Activated CD4-positive, alpha-beta T cell treated with anti-CD3 and anti-CD28 coated beads, Interleukin-2, Interleukin-6, amounts not matched to agents 100 ng/mL and 50 ng/mL, durations not matched to agents 16 hours and 8 hours (primary cell): ENCODE measurements at places on chromosomes 6 and 20.

DNA sequence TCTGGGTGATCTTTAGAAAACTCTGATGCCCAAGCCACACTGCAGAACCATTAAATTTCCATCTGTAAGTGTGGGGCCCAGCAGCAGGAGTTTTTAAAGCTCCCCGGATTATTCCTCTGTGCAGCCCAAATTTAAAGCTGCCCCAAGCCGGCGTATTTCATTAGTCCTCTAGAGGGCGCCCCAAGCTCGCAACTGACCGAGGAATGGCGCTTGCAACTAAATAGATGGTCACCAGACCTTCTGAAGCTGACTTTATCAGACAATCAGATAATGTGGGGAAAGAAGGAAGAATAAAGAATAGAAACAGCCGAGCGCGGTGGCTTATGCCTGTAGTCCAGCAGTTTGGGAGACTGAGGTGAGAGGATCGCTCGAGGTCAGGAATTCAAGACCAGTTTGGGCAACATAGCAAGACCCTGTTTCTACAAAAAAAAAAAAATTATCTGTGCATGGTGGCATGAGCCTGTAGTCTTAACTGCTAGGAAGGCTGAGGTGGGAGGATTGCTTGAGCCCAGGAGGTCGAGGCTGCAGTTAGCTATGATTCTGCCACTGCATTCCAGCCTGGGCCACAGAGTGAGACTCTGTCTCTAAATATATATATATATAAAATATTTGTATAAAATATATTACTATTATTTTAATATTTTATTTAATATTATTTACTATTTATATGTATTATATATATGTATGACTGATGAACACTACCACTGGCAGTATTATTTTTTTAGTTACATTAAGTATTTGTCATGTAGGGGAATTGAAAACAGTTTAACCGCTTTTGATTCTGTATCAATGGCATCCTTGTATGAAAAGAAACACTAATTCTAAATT lies 56.0 kb downstream of the OTOR start:
- peak; percentile 64 for DNase-seq

GRCh38 chr6:41186031-41186562 lies 14.9 kb downstream of the TREML2 start:
- no peak for DNase-seq

DNA sequence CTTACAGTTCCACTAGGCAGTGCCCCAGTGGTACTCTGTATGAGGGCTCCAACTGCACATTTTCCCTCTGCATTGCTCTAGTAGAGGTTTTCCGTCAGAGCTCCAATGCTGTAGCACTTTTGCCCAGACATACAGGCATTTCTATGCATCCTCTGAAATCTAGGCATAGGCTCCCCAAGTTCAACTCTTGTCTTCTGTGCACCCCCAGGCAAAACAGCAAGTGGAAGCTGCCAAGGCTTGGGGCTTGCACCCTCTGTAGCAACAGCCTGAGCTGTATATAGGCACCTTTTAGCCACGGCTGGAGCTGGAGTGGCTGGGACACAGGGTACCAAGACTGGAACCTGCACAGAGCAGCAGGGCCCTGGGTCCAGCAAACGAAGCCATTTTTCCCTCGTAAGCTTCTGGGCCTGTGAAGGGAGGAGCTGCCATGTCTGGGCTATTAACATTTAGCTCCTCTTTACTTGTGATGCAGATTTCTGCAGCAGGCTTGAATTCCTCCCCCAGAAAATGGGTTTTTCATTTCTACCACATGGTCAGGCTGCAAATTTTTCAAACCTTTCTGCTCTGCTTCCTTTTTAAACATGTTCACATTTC lies 596.2 kb upstream of the ADGRB3 start:
- DNase-seq = no peak

- DNase-seq = no peak
Observed at GRCh38 chr6:148415511-148416260, 73.0 kb downstream of the SASH1 start.

DNA sequence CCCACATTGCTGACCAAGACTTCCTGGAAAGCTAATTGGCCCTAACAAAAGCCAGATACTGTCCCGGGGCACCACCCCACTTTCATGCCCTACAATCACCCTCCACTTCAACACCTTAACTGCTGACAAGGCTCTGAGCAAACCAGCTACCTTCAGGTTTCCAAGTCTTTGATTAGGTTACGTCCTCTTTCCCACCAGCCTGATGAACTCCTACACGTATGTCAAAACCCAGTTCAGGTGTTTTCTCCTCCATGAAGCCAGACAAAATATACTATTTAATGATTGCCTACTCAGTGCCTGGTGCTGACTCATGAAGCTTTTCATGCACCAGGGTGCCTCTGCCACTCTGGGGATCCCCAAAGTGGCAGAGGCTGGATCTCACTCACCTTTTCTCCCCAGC lies 58.6 kb downstream of the CDH22 start:
- no peak for DNase-seq

DNA sequence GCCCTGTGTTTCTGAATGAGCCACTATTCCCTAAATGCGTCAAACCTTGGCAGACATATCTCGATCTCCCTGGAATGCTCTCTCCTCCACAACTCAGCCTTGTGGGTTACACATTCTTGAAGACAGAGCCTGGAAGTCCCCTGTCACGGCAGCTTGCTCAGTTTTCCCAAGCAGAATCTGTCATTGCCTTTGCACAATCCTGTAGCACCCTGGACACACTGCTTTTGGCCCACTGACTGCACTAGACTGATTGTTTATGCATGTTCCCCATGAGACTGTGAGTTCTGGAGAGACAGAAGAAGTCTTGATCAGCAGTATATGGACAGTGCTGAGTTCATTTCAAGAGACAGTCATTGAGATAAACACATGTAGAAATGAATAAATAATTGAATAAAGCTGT lies 406.7 kb downstream of the CD83 start:
- DNase-seq = no peak

DNA sequence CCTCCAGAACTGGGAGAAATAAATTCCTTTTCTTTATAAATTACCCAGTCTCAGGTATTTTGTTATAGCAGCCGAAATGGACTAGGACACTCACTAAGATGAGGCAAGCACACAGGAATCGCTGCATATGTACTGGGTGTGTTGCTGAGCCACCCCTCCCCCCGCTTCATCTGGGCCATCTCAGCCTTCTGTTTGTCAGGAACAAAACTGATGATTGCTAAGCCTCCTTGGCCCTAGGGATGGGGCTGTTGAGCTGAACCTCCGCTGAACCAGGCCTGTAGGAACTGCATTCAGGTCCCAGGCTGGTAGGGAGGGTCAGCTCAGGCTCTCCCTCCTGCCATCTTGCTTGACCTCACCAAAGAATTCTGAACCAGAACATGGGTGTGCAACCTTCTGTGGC lies 108.6 kb downstream of the MAP3K7 start:
- no peak for DNase-seq

GRCh38 chr20:59984541-59984940 lies 26.3 kb downstream of the CDH26 start:
- DNase-seq = no peak

- DNase-seq = no peak
Observed at GRCh38 chr6:52666523-52666922, 4.4 kb upstream of the TMEM14A start.

- no peak for DNase-seq
Observed at GRCh38 chr6:46720401-46720800, 14.8 kb downstream of the PLA2G7 start.

DNA sequence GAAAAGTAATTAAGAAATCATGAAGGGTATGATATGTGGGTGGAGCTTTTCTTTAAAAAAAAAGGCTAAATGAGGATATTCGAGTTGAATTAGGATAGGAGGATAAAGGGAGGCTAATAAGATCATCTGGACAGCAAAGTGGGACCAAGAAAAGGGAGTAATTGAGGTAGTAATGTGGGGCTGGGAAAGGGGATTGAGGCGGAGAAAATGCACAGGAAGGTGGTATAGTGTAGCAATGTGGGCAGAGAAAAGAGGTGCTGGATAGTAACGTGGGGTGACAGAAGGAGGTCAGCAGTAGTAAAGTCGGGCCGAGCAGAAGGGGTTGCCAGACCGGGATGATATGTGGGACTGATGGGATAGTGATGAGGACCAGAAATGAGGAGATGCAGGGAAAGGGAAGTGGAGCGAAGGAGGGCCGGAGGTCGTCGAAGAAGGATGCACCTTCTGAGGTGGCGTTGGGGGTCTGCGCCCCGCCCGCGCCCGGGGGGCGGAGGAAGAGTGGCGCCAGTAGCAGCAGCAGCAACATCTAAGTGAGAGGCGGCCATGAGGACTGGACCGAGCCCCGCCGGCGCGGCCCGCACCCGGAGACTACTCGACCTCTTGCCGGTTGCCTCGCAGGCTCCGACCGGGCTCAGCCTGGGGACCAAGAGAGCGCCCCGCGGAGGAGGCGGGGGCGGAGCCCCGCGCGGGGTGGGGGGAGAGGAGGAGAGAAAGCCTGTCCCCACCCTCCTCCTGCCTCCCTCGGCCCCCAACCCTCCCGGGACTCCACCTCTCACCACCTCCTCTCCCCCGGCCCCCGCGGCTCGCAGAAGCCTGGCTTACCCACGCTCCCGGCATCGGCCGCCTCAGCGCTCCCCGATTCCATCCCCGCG lies 887 bp downstream of the GABBR1 start:
- DNase-seq = peak; percentile 49

- DNase-seq = no peak
Observed at GRCh38 chr6:105713474-105714118, 310.7 kb upstream of the PREP start.

GRCh38 chr6:26331218-26332073 lies 33.6 kb upstream of the BTN3A2 start:
- peak; percentile 90 for DNase-seq

DNA sequence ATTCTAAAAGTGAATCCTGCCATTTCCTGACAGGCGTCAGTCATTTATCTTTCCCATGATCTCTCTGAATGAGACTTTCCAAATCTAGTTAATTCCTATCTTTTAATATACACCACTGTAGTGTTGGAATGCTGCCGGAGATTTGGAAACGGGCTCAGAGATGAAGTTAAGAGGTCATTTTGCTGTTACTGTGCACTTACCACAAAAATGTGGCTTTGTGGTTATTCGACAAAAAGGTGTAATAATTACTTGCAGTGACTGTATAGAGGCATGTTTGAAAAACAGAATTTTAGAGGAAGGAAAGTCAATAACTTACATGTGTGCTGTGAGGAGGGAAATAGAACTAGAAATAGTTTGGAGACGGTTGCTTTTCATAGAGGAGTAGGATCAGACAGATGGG lies 460.2 kb upstream of the BTBD3 start:
- no peak for DNase-seq

- no peak for DNase-seq
Observed at GRCh38 chr6:3822747-3823445, 26.3 kb upstream of the FAM50B start.

DNA sequence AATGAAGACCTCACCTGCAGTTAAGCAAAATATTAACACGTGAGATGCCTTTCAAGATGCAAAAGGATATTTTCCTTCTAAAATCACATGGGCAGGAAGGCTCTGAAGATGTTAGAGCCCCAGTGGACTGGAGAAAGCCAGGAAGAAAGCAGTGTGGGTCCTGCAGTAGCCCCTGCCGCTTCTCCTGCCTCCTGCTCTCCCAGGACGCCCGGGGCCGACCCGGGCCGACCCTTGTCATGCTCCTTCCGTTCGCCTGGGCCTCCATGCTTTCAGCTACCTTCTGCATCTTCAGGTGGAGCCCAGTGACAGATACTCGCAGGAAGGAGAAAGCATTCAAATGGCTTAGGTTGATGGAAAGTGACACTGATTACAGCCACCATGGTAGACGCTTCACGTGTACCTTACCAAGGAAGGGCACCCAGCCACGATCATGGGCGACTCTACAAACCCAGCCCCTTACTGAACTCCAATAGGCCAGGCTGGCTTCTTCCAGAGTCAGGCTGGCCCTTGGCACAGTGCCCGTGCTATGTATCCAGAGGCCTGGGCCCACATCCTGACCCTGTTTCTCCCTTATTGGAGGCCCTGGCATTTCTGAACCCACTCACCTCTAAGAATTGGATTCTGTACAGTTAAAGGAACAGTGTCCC lies 69.0 kb downstream of the TCP11 start:
- DNase-seq = no peak
